MG63 (cell line): ENCODE measurements at places on chromosomes 16 and 17. TPM values are rescaled to one million over a fixed set of nuclear protein-coding genes. Genes with fewer than 3 reads are reported as not detected.

Gene PRR35
- not detected in 2 replicates for total RNA-seq

Gene UTP4
- total RNA-seq, result 76.6 and 108 TPM in 2 replicates

Gene BRIP1
- total RNA-seq, result 5.5 and 11.7 TPM in 2 replicates

Gene HBZ
- not detected in 2 replicates for total RNA-seq

Gene C17orf50
- not detected in 2 replicates for total RNA-seq

Gene KRTAP17-1
- total RNA-seq, result not detected in 2 replicates

- DNase-seq, result no peak
These were observed 324.1 kb upstream of the GOT2 start for GRCh38 chr16:59058250-59058649.

- no peak for DNase-seq
These were observed 74.8 kb downstream of the USP31 start for GRCh38 chr16:23074423-23074822.

DNA sequence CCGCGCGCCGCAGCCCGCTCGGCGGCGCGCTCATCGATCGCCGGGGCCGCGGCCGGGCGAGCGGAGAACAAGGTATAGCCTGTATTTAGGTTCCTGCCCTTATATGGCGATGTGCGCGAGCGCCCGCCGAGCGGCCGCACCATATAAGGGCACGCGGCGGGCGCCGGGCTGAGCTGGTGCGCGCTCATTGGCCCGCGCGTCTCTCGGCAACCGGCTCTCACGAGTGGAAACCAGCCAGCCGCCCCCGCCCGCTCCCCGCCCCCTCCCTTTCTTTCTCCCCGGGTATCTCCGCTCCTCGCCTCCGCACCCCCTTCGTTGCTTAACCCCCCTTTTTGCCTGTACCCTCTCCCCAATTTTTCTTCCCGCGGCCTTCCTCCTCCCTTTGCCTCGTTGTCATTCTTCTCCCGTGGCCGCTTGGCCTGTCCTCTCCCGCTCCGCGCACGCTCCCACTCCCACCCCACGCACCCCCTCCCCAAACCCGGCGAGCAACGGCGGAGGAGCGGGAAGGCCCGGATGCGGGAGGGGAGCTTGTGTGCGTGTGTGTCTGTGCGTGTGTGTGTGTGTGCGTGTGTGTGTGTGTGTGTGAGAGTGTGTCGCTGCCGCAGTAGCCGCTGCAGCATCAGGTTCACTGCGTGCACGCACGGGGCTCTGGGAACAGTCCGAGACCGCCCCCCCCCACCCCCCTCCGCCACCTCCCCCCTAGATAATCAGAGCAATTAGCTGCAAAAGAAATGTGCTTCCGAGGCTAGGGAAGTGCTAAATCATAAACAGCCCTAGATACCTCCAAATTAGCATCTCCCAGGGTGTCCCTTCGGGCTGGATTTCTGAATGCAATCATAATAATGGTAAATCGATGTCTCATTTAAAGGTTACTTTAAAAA lies 13.5 kb upstream of the CBX8 start:
- DNase-seq, result peak; percentile 79

DNA sequence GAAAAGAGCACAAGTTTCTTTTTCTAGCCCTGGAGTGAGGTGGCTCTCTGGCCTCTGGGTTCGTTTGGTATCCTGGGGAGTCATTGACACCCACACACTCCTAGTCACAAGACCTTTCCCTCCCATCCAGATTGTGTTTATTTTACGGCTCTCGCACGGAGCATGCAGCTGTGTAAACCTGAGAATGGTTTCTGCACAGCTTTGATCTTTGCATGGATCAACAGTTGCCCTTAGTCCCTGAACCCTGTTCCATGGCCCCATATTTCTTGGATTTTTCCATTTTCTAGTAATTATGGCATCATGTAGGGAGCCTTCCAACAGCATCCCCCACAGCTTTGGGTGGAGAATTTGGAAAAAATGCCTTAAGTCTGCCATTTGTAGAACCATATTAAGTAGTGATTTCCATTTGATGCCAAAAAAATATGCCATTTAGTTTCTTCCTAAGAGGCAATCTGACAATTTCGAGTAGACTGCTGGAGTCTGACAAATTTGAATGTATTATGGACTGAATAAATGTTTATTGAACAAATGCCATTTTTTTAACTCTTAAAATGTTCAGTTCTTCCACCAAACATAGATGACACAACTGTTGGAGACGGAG lies 197.7 kb downstream of the WWOX start:
- DNase-seq, result no peak

DNA sequence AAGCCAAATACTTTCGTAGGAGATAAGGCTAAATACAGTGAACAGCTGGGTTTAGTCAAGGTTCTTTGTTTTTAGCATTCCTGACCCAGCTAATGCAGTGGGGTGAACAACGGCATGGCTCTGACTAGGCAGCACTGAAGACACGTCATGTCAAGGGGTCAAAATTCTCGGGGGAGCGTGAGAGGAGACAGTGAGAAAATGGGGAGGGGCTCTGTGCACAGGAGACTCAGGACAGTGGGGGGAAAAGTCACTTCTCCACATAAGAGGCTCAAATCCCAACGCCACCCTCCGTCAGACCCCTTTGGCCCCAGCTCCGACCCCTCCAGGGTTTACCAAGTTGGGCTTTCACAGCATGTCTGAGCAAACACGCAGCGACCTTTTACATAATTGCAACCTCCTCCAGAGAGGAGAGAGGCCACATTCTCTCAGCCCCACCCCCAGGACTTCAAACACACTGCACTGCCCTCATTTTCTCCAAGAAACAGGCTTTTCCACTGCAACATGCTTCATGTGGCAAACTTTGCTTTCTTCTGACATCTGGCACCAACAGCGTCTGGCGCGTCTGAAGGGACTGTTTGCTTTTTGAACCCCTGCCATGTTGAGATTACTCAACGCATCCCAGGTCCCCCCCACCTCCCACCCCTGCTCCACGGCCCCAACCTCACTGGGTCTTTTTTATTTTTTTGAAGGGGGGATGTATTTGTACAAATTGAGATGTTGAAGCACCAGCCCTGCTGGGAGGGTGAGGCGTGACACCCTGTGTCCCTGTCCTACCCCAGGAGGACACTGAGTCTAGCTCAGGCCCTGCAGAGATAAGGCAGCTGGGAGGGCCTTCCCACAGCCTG lies 30.0 kb downstream of the AXIN2 start:
- DNase-seq, result no peak

- no peak for DNase-seq
These were observed 80.9 kb downstream of the GOSR1 start for GRCh38 chr17:30557916-30558685.

GRCh38 chr17:2749058-2749783 lies at the start of gene CCDC92B:
Gene CCDC92B (minus strand): TSS chr17:2749652. CDS start chr17:2735145, 14,507 bp downstream.
- DNase-seq, result no peak

GRCh38 chr16:47142486-47142820 lies 1.3 kb downstream of the NETO2 start:
- no peak for DNase-seq

- no peak for DNase-seq
These were observed 36.8 kb downstream of the NSRP1 start for GRCh38 chr17:30153463-30153862.
